Activated CD4-positive, alpha-beta T cell treated with anti-CD3 and anti-CD28 coated beads, Interleukin-10, Interleukin-2, amounts not matched to agents 100 ng/mL and 50 ng/mL, durations not matched to agents 16 hours and 8 hours (primary cell): ENCODE measurements at places on chromosomes 7 and 10.

GRCh38 chr10:44264244-44264643 lies 120.7 kb downstream of the CXCL12 start:
- no peak for DNase-seq

GRCh38 chr7:101956130-101956529 lies 138.7 kb downstream of the CUX1 start:
- no peak for DNase-seq

GRCh38 chr10:32384171-32384570 lies 37.2 kb upstream of the EPC1 start:
- DNase-seq: no peak

DNA sequence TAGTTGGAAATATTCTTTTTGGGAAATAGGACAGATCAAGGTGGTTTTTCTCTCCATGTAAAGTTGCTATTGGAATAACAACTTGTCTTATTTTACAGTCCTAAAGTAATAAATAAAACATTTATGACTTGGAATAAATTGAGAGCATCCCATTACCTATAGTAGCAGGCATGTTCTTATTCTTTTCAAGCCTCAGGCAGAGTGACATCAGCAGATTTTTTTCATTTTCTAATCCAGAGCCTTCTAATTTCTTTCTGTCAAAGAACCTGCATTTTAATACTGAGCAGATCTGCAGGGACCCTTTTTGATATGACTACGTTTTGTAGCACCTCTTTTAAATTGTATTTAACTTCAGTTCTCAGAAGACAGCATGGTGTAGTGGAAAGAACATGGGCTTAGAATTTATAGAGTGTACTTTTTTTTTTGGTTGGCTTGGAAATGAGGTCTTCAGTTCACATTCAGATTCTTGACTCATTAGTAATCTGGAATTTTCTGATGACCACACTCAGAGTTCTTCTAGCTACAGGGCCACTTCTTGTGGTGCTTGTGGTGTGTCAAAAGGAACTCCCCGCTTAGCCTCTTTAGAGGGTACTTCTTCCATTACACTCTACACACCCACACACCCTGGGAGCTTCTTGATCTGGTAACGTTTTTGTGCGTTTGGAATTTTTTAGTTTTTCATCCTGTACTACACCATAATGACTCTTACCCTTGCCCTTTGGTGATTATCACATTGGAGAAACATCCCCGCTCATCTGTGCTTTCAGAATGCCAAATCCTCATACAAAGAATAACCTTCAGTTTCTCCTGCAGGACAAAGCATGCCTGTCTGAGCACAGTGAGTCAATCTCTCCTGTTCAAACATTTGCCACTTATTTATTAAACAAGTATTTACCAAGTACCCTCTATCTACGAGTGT lies 34.6 kb downstream of the AGK start:
- DNase-seq: peak; percentile 43

DNA sequence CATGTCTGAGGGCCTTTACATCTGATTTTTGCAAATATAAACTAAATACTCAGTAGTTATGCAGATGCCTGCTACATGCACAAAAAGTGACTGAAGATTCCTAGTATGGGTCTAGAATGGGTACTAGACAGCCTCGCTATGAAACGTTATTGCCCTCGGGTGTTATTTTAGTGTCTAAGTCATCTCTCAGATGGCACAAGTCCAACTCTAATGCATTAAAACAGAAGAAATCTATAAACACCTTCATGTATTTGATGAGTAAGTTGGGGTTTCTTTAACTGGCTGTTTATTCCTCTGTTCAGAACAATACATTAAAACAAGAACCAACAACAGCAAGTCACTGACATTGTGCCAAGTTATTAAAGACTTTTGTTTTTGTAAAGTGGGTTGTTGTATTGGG lies 41.6 kb downstream of the TEX36 start:
- no peak for DNase-seq

DNA sequence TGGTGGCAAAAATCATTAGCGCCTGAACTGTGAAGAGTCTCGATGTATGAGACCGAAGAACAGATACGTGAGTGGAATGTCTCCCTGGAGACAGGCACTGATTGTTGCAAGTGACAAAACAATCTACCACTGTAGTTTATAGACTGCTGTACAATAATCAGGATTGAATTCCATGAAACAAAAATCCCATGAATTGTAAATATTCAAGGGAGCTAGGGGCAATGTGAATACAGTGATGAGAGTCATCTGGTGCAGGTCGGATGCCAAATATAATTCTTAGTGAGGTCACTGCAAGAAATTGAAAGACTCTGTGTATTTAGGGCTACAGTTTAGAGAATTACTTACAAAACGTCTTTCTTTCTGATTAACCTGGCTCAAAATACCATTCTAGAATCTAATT lies 594.4 kb upstream of the VSTM2A start:
- DNase-seq: no peak
